ENCODE measurements at places on chromosomes 13 and 19.

DNA sequence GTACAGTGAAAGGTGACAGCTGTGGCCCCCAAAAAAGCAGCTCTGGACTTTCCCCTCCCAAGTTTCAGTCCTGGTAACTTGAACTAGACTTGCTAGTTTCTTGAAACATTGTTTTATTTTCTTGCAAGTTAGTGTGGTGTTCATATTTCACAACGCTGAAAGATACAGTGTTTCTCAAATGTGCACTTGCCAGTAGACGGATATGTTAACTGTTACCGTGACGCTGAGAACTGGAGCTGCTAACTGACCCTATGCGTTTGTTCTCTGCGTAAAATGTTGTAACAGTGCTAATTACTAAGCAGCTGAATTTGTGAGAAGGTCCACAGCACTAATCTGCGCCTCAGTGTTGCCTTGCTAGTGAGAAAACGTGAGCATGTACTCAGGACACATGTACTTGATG, 79.6 kb downstream of the GGACT start:
- H3K4me3 ChIP-seq = no peak overlapping the region
- no peak overlapping the region for H3K27ac ChIP-seq
- peaks cover 16% of the 10 kb centered on the region for H3K4me1 ChIP-seq
- H3K36me3 ChIP-seq = no peaks in the 10 kb centered on the region
- H3K27me3 ChIP-seq = no peaks in the 10 kb centered on the region

GRCh38 chr13:25905611-25906010, 146.2 kb downstream of the SHISA2 start:
- no peaks in the 10 kb centered on the region for H3K27me3 ChIP-seq
- H3K4me3 ChIP-seq = no peak overlapping the region
- no peak for DNase-seq
- peaks cover 14% of the 10 kb centered on the region for H3K4me1 ChIP-seq

- H3K4me3 ChIP-seq = no peak overlapping the region
- H3K4me1 ChIP-seq = no peaks in the 10 kb centered on the region
- peaks cover 19% of the 10 kb centered on the region for H3K27me3 ChIP-seq
- no peaks in the 10 kb centered on the region for H3K36me3 ChIP-seq
- H3K27ac ChIP-seq = no peak overlapping the region
- DNase-seq = no peak
These were observed 310.7 kb downstream of the MYO16 start for GRCh38 chr13:108940121-108940520.

GRCh38 chr13:104616990-104617389, 1550.8 kb upstream of the SLC10A2 start:
- no peak overlapping the region for H3K4me3 ChIP-seq
- no peaks in the 10 kb centered on the region for H3K27me3 ChIP-seq
- H3K36me3 ChIP-seq = no peaks in the 10 kb centered on the region
- no peak overlapping the region for H3K27ac ChIP-seq
- peaks cover 2% of the 10 kb centered on the region for H3K4me1 ChIP-seq

DNA sequence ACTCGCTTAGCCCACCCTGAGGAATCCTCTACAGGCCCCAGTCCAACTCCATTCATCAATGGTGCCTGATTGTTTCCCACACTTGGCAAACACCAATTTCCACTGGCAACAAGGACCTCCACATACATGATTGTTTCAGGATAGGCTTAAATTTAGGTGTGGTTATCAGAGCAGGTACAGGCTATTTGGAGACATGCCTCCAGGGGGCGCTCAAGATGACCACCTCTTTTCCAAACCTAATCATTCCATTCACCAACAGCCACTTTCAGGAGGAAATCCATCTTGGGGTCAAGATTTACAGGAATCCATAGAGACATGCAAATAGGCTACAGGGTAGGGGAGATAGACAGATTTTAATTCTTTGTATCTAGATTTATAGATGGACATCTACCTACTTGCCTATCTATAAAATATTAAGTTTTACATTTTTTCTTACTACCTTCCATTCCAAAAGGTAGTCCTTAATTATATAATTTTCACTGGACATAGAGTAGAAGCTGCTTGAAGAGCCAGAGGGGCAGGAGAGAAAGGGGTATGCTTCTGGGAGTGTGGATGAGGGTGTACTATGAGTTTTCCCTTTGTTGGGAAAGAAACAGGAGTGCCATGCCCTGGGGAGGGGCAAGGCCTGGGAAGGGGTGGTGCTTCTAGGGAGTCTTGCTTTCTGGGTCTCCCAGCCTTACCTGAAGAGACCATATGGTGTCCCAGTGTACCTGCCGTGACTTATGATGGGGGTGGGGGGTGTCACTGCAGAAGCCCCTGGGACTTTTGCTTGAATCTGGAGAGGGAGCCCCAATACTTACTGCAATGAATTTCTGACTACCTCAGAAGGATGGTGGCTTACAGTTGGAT, 14.1 kb upstream of the PCDH8 start:
- H3K27ac ChIP-seq = no peak overlapping the region
- no peak for DNase-seq
- H3K4me3 ChIP-seq = no peak overlapping the region
- H3K36me3 ChIP-seq = no peaks in the 10 kb centered on the region

DNA sequence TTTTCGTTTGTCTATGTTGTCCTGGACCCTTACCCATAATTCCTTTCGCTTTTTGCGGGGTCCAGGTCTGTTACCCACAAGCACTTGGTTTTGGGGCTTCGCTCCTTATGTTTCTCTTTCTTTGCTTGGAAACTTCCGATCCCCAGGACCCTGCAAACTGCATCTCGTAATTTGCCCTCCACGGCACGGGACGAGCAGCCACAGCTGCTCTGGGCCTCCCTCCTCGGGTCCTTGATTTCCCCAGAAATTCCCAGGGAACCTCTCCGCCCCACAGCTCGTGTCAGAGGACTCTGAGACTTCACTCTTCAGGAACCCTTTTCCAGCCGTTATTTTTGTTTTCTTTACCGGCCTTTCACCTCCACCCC, 599 bp downstream of the SNRNP70 start:
- H3K4me1 ChIP-seq = peaks cover 28% of the 10 kb centered on the region
- peaks cover 27% of the 10 kb centered on the region for H3K36me3 ChIP-seq
- H3K27me3 ChIP-seq = no peaks in the 10 kb centered on the region

GRCh38 chr19:38290631-38291147, 13.4 kb upstream of the C19orf33 start:
- no peak overlapping the region for H3K27ac ChIP-seq
- no peak overlapping the region for H3K4me3 ChIP-seq
- no peak for DNase-seq

DNA sequence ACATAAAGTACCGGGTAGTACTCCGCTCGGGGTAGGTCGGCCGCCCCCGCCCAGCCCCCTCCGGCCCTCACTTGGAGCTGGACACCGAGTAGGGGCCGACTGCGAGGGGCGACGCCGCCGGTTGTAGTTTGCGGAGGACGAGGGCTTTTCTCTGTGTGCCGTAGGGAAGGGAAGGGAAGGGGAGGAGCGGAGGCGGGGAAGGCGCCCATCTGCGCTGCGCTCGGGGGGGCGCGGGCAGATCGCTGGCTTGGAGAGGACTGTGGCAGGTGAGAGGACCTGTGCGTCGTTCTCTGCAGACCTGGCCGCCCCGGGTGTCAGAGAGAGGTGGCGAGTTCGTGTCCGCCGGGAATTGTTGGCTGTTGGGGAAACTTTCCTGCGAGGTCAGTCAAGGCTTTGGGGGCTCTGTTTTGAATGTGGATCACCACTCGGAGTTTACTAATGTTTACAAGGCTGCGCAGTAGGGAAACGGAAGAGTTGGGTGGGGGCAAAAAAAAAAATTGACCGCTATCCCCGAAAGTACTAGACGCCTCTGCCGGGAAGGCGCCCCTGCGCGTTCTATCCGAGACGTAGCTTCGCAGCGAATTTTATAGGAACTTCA, 1.4 kb downstream of the ING1 start:
- H3K4me3 ChIP-seq = peak overlapping the region; percentile 96
- H3K4me1 ChIP-seq = peaks cover 30% of the 10 kb centered on the region
- H3K27ac ChIP-seq = peak overlapping the region; percentile 94
- DNase-seq = peak; percentile 56
- peaks cover 9% of the 10 kb centered on the region for H3K36me3 ChIP-seq

DNA sequence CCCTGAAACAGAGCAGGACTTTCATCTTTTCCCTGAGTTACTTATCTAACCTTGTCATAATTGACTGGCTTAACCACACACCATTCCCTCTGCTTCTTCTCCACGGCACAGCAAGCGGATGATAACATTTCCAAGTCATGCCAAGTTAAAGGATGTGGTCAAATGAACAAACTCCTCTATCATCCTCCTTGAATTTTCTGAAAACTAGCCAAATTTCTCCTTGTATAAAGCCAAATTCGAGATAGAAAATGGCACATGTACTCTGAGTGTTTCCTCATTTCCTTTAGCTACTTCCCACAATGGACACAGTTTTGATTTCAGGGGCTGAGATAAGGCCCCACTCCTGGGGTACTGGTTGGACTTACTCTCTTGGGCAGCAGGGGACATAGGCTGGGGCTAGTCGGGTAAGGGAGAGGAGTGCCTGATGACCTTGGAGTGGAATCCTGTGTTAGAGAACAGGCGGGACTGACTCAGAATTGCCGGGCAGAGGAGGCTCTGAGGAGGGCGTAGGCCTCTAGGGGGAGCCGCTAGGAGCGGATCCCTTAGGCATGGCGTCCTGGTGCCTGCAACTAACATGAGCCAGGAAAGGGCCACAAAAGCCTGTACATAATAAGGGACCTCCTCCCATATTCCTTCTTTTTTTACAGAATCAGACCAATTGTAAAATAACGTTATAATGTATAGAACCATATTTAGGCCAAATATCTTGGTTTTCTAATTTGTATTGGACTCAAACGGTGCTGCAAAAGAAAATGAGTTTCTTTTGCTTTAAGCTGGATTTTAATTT, 20.3 kb upstream of the TMTC4 start:
- H3K4me3 ChIP-seq = no peak overlapping the region
- H3K27ac ChIP-seq = no peak overlapping the region
- H3K36me3 ChIP-seq = peaks cover 3% of the 10 kb centered on the region
- no peaks in the 10 kb centered on the region for H3K4me1 ChIP-seq
- peaks cover 24% of the 10 kb centered on the region for H3K27me3 ChIP-seq

- peak; percentile 43 for DNase-seq
- H3K4me3 ChIP-seq = no peak overlapping the region
- H3K27me3 ChIP-seq = peaks cover 13% of the 10 kb centered on the region
These were observed 412.8 kb downstream of the ZNF536 start for GRCh38 chr19:30784850-30785457.

GRCh38 chr19:53904909-53905308, 4.2 kb upstream of the CACNG7 start:
- no peaks in the 10 kb centered on the region for H3K36me3 ChIP-seq
- peaks cover 16% of the 10 kb centered on the region for H3K4me1 ChIP-seq
- H3K27me3 ChIP-seq = peaks cover 82% of the 10 kb centered on the region
- H3K4me3 ChIP-seq = no peak overlapping the region
- DNase-seq = no peak
- H3K27ac ChIP-seq = no peak overlapping the region

DNA sequence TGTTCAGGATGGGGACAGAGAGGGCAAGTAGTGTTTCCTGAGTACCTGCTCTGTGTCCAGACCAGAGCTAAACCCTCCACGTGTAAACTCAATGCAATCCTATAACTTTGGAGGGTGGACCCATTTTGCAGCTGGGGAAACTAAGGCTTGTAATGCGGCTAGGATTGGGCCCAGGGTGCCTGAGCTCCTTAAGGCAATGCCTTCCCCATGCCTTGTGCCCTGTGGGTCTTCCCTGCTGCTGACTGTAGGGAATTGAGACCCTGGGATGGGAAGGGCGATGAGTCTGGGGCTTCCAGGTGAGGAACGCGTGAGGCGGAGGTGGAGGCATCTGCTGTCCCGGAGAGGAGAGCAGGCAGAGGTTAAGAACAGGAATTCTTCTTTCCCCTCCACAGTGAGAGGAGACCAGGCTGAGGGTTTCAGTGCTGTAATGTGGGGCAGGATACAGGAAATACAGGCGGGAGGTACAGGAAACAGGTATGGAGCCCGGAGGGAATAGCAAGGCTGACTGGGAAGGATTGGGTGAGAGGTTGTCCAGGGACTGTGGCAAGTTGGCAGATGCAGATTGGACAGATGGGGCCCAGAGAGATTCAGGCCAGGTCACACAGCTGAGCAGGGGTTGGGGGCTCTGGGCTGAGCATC, 19.2 kb downstream of the SLC27A1 start:
- peak overlapping the region; percentile 7 for H3K4me3 ChIP-seq
- H3K27me3 ChIP-seq = no peaks in the 10 kb centered on the region
- H3K4me1 ChIP-seq = peaks cover 29% of the 10 kb centered on the region
- peaks cover 4% of the 10 kb centered on the region for H3K36me3 ChIP-seq

DNA sequence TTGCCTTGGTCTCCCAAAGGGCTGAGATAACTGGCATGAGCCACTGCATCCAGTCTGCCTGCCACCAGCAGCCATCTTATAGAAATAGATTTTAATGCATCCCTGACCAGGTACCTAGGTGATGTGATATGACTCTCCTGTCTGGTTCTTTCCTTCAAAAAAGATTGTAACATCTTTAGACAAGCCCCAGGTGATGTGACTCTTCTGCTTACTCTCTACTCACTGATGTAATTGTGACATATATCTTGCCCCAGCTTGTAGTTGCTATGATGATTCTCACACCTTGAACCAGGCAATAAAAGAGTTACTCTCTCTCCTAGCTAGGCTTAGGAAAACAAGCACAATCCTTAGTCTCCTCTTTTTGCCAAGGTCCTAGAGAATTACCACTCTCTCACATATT, 30.6 kb upstream of the ZNF681 start:
- H3K27me3 ChIP-seq = no peaks in the 10 kb centered on the region
- H3K4me1 ChIP-seq = peaks cover 9% of the 10 kb centered on the region
- no peak for DNase-seq
- no peak overlapping the region for H3K27ac ChIP-seq
- peaks cover 46% of the 10 kb centered on the region for H3K36me3 ChIP-seq

DNA sequence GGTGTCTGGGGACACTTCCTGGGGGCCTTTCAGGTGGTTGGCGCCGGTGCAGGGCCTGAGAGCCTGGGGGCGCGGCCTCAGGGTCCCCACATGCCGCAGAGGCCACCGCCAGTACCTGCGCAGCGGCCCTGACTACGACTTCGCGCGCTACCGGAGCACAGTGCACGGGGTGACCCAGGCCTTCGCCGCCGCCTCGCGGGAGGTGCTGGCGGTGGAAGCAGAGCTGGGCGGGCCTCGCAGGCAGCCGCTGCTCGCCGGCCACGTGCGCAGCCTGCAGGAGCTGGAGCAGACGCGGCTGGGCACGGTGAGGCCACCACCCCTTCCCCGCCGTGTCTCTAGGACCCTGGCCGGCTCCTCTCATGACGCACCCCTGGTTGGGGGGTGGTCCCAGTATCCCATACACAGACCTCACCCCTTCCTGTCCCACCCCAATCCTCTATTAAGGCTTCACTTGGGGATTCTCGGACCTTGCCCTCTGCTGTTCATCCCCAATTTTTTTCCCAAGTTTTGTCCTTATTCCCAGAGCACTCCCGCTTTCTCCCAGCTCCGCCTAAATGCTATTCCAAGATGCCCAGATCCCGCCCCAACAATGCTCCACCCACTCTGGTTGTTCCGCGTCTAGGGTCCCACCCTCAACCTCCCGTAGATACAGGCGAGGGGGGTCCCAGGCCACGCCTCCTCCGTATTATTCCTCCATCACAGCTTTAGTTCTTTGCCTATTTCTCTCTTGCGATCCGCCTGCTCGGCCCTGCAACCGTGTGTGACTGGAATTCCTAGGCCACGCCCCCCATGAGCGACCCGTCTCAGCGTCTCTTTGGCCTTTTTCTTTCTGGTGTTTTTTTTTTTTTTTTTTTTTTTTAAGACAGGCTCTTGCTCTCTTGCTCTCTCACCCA, 1.0 kb downstream of the REX1BD start:
- H3K27me3 ChIP-seq = peaks cover 1% of the 10 kb centered on the region
- peak overlapping the region; percentile 96 for H3K27ac ChIP-seq
- peaks cover 15% of the 10 kb centered on the region for H3K36me3 ChIP-seq
- peak overlapping the region; percentile 92 for H3K4me3 ChIP-seq
- peak; percentile 85 for DNase-seq
- peaks cover 31% of the 10 kb centered on the region for H3K4me1 ChIP-seq

- no peak for DNase-seq
- no peaks in the 10 kb centered on the region for H3K27me3 ChIP-seq
- H3K27ac ChIP-seq = no peak overlapping the region
- no peaks in the 10 kb centered on the region for H3K4me1 ChIP-seq
These were observed 730.7 kb downstream of the UQCRFS1 start for GRCh38 chr19:28482221-28482620.
